Mesendoderm (in vitro differentiated cells): ENCODE measurements at places on chromosomes 16 and 17.

- no peak for DNase-seq
- H3K36me3 ChIP-seq: no peaks in the 10 kb centered on the region
- H3K27ac ChIP-seq: no peak overlapping the region
- no peak overlapping the region for H3K4me3 ChIP-seq
- no peaks in the 10 kb centered on the region for H3K4me1 ChIP-seq
Observed at GRCh38 chr17:27868565-27868964, 24.6 kb downstream of the LYRM9 start.

DNA sequence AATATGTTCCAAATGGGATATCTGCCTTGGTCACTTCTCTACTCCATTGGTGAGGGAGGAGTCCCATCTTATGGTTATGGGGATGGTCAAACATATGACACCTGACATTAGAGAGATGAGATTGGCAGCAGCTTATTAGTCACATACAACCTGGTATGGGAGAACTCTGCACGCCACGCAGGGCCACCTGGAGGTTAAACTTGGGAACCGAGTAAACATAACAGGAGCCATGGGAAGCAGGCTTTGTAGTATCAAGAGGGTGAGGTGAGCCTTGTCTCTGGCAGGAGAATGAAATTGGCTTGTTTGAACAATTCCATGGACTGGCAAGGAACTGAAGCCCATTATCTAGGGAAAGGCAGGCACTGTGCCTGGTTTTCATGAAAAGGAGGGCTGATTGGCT lies 238.7 kb upstream of the ELAC2 start:
- no peak overlapping the region for H3K27ac ChIP-seq
- H3K4me3 ChIP-seq: no peak overlapping the region
- H3K4me1 ChIP-seq: no peaks in the 10 kb centered on the region
- H3K27me3 ChIP-seq: no peaks in the 10 kb centered on the region

DNA sequence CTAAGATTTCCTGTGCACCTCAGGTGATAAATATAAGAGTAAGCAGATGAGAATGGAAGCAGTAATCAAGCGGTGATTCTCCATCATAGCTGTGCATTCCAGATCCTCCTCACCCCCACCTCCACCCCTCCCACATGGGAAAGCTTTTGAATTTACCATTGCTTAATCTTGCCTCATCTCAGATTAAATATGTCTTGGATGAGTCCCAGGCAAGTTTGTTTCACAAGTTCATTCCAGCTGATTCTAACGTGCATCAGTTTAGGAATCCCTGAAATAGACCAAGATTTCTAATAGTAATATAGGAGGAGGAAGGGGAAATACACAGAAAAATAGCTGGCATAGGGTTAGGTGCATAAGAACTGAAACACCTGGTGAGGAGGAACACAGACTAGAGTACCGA lies 396.2 kb upstream of the KIF2B start:
- H3K27ac ChIP-seq: no peak overlapping the region
- DNase-seq: no peak

GRCh38 chr17:49387498-49388289 lies 25.6 kb upstream of the ZNF652 start:
- H3K36me3 ChIP-seq: no peaks in the 10 kb centered on the region
- H3K27me3 ChIP-seq: no peaks in the 10 kb centered on the region
- no peak overlapping the region for H3K4me3 ChIP-seq
- no peak overlapping the region for H3K27ac ChIP-seq
- no peak for DNase-seq

- no peaks in the 10 kb centered on the region for H3K4me1 ChIP-seq
- no peak overlapping the region for H3K27ac ChIP-seq
- H3K36me3 ChIP-seq: no peaks in the 10 kb centered on the region
- H3K4me3 ChIP-seq: no peak overlapping the region
- DNase-seq: no peak
Observed at GRCh38 chr16:55853114-55853513, 20.2 kb upstream of the CES1 start.

- peak; percentile 82 for DNase-seq
- H3K4me3 ChIP-seq: peak overlapping the region; percentile 83
- H3K27me3 ChIP-seq: no peaks in the 10 kb centered on the region
- H3K27ac ChIP-seq: peak overlapping the region; percentile 93
- H3K4me1 ChIP-seq: peaks cover 2% of the 10 kb centered on the region
Observed at GRCh38 chr17:51261024-51261963, 948 bp downstream of the UTP18 start.

DNA sequence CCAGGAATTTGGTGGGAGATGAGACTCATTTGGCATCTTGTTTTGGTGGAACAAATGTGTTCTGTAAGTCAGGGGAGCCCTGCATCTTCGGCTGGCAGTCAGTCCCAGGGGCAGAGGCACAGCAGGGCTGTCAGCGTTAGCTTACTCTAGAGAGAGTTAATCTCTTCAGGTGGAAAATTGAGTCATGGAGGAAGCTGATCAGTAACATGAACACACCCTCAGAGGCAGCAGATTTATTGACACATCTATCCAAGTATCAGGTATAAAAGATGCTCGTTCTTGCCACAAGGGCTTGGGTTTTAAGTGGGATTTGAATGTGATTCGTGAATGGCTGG lies 55.2 kb downstream of the EPN2 start:
- H3K27ac ChIP-seq: no peak overlapping the region
- no peaks in the 10 kb centered on the region for H3K27me3 ChIP-seq
- peaks cover 5% of the 10 kb centered on the region for H3K4me1 ChIP-seq
- no peaks in the 10 kb centered on the region for H3K36me3 ChIP-seq
- H3K4me3 ChIP-seq: no peak overlapping the region

DNA sequence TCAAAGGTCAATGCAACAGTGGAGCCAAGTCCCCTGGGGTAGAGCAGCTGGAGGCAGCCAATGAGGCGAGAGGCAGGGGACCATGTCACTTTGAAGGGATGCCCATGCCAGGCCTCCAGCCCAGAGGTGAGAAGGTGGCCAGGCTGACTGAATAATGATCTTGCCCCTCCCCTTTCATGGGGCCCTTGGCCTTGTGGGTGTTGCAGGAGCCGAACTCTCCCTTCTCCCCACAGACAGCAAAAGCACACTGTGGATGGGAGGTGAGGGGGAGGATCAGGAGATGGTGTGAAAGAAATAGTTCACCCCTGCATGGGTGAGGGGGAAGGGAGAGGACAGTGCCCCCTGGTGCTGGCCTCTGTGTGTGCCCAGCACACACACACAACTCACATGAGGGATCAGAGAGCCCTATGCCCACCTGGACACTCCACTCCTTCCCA lies 15.8 kb upstream of the TBX21 start:
- no peaks in the 10 kb centered on the region for H3K36me3 ChIP-seq
- H3K27ac ChIP-seq: no peak overlapping the region
- H3K4me3 ChIP-seq: no peak overlapping the region
- no peaks in the 10 kb centered on the region for H3K27me3 ChIP-seq
- no peak for DNase-seq

- H3K27me3 ChIP-seq: no peaks in the 10 kb centered on the region
- no peaks in the 10 kb centered on the region for H3K4me1 ChIP-seq
- H3K36me3 ChIP-seq: no peaks in the 10 kb centered on the region
Observed at GRCh38 chr16:14454391-14454790, 175.7 kb downstream of the PARN start.

DNA sequence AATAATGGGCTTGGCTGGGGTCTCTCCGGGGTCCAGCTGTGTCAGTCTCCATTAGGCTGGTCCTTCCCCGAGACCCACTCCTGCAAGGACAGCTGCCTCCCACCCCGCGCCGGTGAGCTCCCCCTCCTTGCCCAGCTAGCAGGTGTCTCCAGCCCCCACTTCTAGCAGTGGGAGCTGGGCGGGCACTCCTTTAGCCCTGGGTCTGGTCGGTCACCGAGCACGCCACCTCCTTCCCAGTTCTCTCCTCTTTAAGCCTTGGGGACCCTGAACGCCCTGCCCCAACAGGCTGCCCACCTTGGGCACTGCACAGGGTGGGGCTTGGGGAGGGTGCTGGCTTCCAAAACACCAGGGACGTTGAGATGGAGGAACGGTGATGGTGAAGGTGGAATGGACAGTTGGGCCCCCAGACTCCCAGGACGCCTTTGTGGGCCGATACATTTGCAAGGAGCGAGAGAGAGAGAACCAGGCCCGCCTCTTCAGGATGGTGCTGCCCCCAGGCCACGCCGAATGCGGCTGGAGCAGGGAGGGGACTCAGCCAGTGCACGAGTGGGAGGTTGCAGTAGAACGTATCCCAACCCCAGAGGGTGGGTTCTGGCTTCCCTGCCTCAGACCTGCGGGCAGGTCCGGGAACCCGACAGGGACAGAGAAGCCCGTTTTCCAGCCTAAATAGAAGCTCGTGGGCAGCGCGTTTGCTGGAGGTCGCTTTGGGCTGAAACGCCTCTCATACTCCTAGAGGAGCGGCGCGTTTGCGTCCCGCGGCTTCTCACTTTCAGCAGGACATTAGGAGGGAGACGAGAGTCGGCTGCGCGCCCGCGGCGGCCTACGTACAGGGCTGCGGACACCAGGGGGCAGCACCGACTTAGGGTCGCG lies 10.7 kb downstream of the TBX2 start:
- peaks cover 3% of the 10 kb centered on the region for H3K4me1 ChIP-seq
- no peak overlapping the region for H3K27ac ChIP-seq
- no peak overlapping the region for H3K4me3 ChIP-seq

DNA sequence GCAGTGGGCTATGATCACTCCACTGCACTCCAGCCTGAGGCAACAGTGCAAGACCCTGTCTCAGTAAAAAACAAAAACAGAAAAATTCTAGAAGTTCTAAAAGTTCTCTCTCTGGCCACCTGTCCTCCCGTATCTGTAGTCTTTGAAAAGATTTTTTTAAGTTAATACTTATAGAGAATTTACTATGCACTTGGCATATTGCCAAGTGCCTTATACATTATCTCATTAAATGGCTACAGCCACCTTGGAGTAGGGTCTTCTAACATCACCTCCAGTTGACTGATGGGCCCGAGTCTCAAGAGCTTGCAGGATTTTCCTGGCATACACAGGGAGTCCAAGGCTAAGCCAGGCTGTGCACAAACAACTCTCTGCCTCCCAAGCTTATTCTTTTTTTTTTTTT lies 44.7 kb downstream of the TMEM186 start:
- H3K4me3 ChIP-seq: no peak overlapping the region
- no peaks in the 10 kb centered on the region for H3K27me3 ChIP-seq
- no peaks in the 10 kb centered on the region for H3K36me3 ChIP-seq

DNA sequence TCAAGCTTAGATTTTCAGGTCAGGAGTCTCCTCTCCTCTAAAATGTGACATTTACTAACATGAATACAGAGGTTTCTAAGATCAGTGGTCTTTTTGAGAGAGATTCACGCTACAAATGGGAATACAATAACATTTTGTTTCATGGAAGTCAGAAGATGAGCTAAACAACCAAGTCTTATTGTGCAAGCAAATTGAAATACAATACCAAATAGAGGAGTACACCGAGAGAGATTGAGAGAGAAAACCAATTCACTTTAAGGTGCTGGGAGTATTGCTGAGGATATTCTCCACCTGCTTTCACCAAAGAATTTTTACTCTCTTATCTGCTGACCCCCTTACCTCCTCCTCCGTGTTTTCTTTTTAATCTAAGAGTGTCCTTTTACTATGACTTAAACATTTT lies 11.5 kb downstream of the VEZF1 start:
- H3K4me1 ChIP-seq: no peaks in the 10 kb centered on the region
- no peak overlapping the region for H3K4me3 ChIP-seq
- no peak overlapping the region for H3K27ac ChIP-seq
- DNase-seq: no peak

- no peaks in the 10 kb centered on the region for H3K27me3 ChIP-seq
- DNase-seq: peak; percentile 87
- H3K4me3 ChIP-seq: no peak overlapping the region
- no peaks in the 10 kb centered on the region for H3K36me3 ChIP-seq
Observed at GRCh38 chr17:16474012-16474725, 17.8 kb downstream of the LRRC75A start.

GRCh38 chr16:88911136-88911945 lies 44.9 kb upstream of the PABPN1L start:
- H3K27me3 ChIP-seq: no peaks in the 10 kb centered on the region
- no peaks in the 10 kb centered on the region for H3K4me1 ChIP-seq
- no peak overlapping the region for H3K27ac ChIP-seq

GRCh38 chr17:59513934-59514841 lies 51.2 kb upstream of the DHX40 start:
- DNase-seq: no peak
- H3K4me1 ChIP-seq: peaks cover 2% of the 10 kb centered on the region
- H3K27ac ChIP-seq: no peak overlapping the region
- no peaks in the 10 kb centered on the region for H3K36me3 ChIP-seq
- H3K27me3 ChIP-seq: no peaks in the 10 kb centered on the region

DNA sequence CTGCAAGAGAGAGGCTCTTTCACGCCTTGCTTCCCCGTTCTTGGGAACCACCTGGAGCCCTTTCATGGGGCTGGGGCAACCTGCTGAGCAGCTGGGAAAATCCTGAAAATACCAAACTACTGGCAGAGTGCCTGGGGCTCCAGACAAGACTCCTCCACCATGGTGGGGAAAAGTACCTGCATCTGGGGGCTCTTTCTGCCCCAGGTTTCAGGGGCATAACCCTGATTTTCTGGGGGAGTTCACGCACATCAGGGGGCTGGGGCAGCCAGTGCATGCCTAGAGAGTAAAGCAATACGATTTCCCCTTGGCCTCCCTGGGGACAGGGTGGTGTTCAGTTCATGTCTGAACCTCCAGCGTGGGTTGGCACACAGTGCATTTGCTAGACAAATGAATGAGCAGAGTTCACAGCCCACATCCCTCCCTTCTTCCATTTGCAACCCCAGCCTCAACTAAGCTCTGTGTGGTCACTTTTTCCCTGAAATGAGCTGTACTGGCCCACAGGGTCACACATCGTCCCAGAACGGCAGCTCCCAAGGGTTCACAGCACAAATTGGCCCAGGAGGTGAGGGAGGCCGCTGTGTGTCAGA lies 5.2 kb upstream of the CDC42EP4 start:
- H3K36me3 ChIP-seq: no peaks in the 10 kb centered on the region
- H3K4me1 ChIP-seq: peaks cover 22% of the 10 kb centered on the region
- no peak for DNase-seq
- H3K4me3 ChIP-seq: no peak overlapping the region
- H3K27me3 ChIP-seq: no peaks in the 10 kb centered on the region

- H3K27me3 ChIP-seq: no peaks in the 10 kb centered on the region
- no peak overlapping the region for H3K27ac ChIP-seq
- H3K4me1 ChIP-seq: no peaks in the 10 kb centered on the region
- DNase-seq: peak; percentile 53
- no peaks in the 10 kb centered on the region for H3K36me3 ChIP-seq
Observed at GRCh38 chr17:46962374-46962790, 16.7 kb downstream of the RPRML start.

GRCh38 chr16:74201576-74201975 lies 95.0 kb upstream of the PSMD7 start:
- no peaks in the 10 kb centered on the region for H3K27me3 ChIP-seq
- H3K4me1 ChIP-seq: no peaks in the 10 kb centered on the region
- H3K27ac ChIP-seq: no peak overlapping the region
- no peaks in the 10 kb centered on the region for H3K36me3 ChIP-seq
